ENCODE measurements at places on chromosomes 12 and 14.

DNA sequence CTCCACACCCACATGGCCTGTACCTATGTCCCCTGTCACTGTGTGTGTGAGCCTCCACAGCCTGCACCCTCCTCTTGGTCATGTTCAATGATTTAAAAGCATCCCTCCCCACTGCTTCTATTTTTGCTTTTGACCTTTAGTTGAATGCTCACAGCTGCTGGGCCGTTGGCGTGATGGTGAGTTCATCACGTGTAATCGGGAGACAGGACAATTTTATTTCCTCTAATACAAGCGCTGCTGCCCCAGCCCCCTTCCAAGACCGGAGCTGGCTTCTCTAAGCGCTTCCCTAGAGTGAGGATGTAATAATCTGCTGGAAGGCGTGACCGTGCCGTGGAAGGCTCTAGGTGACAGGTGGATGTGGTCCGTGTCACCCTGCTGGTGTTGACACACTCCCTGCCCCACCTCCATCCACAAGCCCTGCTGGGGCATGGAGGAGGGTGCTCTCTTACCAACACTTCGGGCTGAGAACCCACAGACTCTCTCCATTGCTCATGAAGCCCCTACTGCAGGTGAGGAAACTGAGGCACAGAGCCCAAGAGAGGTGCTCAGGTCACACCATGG, 25.4 kb downstream of the CCDC85C start:
- no peak for DNase-seq

- DNase-seq, result no peak
Observed at GRCh38 chr12:67582238-67582834, 66.2 kb upstream of the DYRK2 start.

DNA sequence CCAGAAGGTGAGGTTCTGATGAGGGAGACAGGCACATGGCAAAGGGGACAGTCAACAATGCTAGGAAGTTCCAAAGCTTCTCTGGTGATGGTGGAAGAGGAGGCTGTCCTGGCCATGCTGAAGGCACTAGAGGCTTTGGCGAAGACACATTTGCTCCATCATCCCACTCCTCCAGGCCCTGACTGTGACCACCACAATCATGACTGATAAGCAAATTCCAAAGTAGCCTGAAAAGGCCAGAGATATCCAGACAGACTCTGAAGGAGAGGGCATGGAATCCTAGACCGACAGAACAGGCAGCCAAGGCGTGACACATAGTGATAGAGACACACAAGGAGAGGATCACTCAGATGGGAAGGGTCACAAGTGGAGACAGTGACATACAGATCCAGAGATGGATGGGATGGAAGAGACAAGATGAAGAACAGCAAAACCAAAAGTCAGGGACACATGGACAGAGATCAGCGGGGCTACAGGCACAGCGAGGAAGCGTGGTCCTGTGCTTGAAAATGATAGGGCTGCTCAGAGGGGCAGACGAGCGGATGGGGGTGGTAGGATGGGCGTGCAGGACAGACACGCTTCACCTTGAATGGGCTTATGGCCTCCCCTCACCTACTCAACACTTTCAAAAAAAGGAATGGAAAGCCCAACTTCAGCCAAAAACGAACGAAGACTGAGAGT, 1.3 kb downstream of the ZFHX2 start:
- no peak for DNase-seq

DNA sequence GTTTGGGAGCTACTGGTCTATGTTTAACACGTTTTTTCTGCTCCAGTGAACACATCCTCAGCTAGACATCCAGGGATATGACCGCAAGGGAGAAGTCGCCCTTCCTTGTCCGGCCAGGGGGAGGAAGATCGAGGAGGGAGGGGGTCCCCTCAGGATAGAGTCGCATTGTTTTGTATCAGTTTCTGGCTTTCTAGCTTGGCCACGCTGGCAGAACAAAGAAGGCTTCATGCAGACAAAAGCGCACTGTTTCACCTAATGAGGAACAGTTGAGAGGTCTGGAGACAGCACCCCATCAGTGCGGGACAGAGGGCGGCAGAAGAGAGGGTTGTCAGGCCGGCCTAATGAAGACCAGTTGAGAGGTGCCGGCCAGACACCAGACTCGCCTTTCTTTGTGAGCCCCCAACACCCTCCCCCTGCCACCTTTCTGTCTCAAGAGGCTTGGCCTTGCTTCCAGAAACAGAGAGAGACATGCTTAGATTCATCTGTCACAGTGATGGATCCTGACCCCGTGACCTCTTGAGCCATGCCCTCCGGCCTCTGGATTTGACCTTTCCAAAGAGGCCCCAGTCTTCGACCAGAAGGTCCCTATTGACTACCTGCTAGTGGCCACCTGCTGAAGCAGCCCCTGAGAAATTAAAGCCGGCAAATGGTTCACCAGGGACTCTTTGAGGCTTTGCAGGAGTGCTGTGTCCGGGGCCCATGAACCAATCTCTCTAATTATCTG, 254.7 kb upstream of the TBX3 start:
- DNase-seq, result no peak

GRCh38 chr14:85175556-85175955, 354.4 kb upstream of the FLRT2 start:
- no peak for DNase-seq

GRCh38 chr14:32018391-32019092, 58.6 kb upstream of the ARHGAP5 start:
- DNase-seq, result no peak

- DNase-seq, result no peak
Observed at GRCh38 chr12:94762259-94762942, 112.0 kb upstream of the TMCC3 start.

DNA sequence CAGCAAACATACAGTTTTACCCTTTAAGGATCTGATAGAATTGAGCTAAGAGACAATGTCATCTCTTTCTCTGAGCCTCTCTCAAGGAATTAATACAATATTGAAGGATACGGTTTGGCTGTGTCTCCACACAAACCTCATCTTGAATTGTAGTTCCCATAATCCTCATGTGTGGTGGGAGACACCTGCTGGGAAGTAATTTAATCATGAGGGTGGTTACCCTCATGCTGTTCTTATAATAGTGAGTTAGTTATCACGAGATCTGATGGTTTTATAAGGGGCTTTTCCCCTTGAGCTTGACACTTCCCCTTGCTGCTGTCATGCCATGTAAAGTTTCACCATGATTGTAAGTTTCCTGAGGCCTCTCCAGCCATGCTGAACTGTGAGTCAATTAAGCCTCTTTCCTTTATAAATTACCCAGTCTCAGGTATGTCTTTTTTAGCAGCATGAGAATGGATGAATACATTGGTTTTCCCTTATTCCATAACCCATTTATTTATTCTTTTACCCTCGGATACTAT, 47.6 kb downstream of the TMEM30B start:
- no peak for DNase-seq

GRCh38 chr12:57185906-57186508, 30.6 kb upstream of the NXPH4 start:
- peak; percentile 27 for DNase-seq

DNA sequence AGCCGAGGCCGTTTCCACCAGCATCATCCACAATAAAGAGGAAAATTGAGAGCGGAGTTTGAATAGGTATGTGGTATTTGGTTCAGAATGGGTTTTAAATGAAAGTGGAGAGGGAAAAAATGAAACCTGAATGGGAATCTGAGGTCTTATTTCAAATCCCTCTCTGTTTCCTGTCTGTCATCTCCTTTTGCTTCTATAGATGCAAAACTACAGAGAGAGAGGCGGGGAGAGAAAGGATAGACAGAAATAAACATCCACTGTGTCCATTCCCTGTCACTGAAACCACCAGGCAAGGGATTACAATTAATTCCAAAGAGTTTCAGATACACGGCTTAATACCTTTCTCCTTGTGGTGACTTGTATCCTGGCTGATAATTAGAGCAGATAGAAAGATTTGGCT, 102.3 kb downstream of the DAD1 start:
- DNase-seq, result no peak

DNA sequence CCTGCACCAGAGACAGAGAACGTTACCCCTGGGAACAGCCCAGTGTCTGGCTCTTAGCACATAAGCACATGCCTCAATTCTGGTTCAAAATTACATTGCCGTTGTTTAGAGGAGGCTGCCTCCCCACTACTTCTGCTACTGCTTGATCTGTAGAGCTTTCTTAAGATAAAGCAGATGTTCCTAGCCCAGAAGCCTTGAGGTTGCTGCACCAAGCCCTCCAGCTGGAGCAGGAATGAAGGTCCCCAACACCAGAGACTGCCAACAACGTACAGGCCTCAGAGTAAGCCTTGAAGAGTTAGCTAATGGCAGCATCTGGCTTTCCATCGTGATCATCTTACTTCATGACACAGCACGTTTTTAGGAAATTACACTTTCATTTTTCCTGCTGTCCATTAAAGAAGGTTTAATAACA, 34.7 kb upstream of the AMIGO2 start:
- no peak for DNase-seq

- DNase-seq, result no peak
Observed at GRCh38 chr12:25308756-25309155, 58.0 kb upstream of the KRAS start.

DNA sequence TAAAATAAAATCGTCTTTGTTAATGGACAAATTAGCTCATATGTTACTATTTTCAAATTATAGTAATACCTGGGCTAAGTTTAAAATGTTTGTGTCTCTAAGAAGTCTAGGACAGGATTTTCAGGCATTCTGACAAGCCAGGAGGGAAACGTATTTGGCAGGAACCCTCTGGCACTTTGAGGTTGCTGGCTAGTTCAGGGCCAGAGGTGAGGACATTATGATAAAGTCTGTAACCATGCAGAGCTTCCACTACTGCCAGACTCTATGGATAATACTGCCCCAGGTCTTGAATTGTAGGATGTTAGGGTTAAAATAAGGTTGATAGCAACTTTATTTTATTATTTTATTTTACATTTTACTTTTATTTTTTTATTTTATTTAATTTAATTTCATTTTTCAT, 56.4 kb downstream of the RPAP3 start:
- no peak for DNase-seq

- no peak for DNase-seq
Observed at GRCh38 chr14:38243696-38244240, 12.1 kb downstream of the CLEC14A start.

DNA sequence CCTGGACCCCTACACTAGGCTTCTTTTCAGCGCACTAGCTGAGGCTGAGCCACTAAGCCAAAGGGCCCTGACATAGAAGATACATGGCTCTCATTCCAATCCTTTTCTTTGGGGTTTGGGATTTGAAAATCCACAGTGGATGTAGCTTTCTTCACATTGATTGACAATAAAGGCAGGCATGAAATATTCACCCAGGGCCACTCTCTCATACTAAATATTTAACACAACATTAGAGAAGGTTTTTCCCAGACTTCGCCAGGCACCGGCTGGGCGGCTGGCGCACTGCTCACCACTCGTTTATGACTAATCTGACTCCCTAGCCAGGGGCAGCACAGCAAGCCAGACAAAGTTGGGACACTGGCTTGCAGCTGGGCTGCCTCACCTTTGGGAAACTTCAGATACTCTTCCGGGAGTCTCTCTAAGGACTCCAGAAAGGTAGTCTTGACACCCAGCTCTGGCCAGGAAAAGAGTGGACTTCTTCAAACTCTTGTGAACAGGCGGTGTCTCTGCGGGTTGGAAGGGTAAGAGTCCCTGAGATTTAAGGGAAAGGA, 699 bp upstream of the HOXC11 start:
- no peak for DNase-seq

DNA sequence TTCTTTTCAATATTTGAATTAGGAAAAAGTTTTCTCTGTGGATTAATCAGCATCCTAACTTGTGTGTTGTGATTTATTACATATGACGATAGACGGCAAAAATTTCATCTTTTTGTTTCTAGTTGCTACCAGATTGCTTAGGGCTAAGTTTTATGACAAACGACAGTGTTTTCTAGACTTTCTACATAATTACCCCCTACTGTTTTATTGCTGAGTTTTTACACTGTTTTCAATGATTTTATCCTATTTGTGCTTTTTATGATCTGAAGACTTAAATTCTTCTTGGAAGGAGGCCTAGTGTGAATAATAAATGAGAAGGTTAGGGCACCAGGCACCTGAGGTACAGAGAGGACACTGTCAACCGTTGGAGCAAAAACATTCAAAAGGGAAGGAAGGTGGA, 88.1 kb downstream of the TXNDC16 start:
- DNase-seq, result no peak

- no peak for DNase-seq
Observed at GRCh38 chr12:6574576-6575295, 6.6 kb upstream of the NOP2 start.

DNA sequence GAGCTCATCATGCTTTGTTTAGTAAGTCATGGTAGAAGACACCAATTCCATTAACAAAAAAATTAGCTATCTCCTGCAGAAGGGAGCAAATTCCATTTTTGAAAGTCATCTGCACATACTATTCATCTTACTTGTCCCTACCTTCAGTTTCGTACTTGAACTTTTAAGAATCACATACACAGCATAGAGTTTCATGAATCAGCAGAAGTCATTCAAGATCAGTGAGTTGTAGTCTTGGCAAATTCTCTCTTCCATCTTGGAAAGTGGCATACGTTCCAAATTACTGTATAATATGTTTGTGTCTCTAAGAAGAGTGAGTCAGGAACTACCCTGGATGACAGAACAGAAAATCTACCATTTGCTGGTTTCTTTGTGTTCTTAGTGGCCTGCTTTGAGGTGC, 14.1 kb downstream of the VRK1 start:
- DNase-seq, result no peak

DNA sequence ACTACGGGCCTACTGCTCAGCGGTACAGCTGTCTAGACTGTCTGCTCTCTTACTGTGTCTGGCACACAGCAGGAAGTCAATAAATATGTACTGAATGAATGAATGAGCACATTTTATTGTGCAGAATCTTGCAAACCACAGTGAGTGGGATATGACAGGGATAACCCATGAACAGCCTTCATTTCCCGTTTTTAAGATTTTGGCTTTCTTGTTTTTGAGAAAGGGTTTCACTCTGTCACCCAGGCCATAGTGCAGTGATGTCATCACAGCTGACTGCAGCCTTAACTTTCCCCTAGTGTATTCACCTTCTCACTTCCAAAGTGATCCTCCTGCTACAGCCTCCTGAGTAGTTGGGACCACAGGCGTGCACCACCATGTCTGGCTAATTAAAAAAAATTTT, 203.1 kb downstream of the AEBP2 start:
- DNase-seq, result no peak

DNA sequence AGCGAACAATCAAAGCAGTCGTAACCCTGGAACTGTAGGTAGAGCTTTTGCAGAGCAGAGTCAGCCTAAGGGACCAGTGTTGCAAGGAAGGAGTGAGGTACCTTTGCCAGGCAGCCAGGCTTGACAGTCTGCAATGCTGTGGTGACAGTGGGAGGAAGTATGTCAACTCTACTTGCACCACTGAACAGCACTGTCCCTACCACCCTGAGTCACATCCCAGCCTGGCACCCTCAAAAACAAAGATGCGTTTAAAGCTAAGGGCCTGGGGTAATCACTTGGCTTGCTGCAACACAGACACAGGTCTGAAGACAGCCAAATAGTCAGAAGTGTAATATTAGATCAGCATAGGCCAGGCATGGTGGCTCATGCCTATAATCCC, 141.9 kb downstream of the DPF3 start:
- no peak for DNase-seq

- DNase-seq, result no peak
Observed at GRCh38 chr12:132602572-132603239, 7.7 kb downstream of the LRCOL1 start.
